Glutamatergic neuron (in vitro differentiated cells): ENCODE measurements at places on chromosomes 7 and 10.

GRCh38 chr10:1174022-1174421 lies 117.8 kb downstream of the WDR37 start:
- DNase-seq, result no peak

GRCh38 chr7:140122965-140123364 lies 53.8 kb downstream of the KDM7A start:
- no peak for DNase-seq

- no peak for DNase-seq
Measured at GRCh38 chr7:135231686-135232085, 2.0 kb upstream of the STRA8 start.

DNA sequence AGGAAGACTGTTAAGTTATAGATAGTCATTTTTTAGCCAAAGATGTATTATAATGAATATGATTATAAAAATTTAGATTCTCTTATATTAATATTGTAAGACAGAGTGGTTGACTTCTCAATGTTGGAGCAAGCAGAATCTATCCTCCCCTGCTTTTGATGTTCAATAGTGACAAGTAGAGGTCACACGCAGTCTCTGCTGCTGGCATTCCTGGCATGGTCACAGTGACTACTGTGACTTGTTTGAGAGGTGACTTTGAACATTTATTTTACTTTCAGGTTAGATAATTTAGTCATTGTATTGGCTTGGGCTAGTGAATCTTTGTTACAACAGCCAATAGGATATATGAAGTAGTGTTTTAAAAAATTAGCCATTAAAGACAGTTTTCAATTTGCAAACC lies 13.7 kb upstream of the CD36 start:
- DNase-seq, result no peak

DNA sequence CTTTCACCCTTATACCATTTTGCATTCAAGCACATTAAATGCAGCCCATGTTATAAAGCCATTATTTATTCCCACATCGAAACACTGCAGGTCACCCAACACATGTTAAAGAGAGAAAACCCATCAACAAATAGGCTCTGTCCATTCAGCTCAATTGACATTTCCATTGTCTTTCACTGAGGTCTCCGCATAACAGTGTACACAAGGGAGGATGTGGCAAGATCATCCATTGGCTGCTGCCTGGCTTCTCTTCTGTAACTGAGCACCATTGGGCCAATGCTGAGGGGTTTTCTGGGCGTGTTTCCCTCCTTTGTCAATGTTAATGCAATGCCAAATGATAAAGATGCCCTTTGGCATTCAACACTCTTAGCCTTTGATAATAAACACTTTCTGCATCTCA lies 278.1 kb upstream of the SP4 start:
- DNase-seq, result no peak

- DNase-seq, result no peak
Measured at GRCh38 chr10:11511321-11511720, 100.1 kb downstream of the USP6NL start.

- DNase-seq, result no peak
Measured at GRCh38 chr7:18144166-18144565, 116.5 kb upstream of the PRPS1L1 start.

DNA sequence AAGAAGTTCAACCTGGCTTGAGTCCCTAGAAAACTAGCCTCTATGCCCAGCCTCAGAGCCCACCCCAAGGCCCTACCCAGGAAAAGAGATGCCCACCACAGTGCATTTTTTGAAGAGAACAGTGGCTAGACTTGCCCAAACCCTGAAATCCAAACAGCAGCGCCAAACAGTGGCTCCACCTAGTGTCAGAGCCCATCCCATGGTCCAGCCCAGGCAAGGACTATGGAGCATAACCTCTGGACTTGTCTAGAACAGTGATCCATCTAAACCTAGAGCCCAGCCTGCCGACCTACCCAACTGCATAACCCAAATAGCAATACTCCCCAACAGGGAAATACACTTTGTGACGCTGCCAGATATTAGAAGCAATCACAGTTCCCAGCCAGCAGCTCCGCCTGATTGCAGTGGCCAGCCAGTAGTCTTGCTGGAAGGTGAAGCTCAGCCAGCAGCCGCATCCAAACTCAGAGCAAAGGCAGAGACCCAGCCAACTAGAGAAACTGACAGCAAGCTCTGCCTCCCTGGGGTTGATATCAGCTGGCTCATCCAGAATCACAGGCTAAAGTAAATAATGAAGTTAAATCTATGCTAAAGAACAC lies 44.5 kb downstream of the HBP1 start:
- DNase-seq, result no peak

GRCh38 chr7:113094517-113095249 lies 8.1 kb upstream of the GPR85 start:
- DNase-seq, result no peak

DNA sequence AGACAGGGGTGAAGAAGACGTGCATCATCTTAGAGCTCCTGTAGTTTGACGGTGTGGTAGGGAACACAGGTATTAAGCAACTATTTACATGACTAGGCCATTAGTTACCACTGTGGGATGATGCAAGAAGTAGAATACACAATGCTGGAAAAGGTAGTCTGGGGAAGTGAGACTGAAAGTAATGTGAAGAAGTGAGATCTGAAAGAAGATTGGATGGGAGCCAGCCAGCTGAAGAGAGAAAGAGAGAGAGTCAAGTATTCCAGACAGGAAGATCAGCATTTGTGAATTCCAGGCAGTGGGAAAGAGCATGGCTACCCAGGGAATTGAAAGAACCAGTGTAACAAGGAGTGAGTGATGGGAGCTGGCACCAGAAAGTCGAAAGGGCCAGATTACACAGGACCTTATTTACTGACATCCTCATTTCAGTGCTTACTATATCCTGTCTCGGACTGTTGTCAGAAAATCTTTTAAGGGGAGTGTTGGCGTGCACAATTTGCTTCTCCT lies 4.0 kb upstream of the CFAP58 start:
- no peak for DNase-seq

DNA sequence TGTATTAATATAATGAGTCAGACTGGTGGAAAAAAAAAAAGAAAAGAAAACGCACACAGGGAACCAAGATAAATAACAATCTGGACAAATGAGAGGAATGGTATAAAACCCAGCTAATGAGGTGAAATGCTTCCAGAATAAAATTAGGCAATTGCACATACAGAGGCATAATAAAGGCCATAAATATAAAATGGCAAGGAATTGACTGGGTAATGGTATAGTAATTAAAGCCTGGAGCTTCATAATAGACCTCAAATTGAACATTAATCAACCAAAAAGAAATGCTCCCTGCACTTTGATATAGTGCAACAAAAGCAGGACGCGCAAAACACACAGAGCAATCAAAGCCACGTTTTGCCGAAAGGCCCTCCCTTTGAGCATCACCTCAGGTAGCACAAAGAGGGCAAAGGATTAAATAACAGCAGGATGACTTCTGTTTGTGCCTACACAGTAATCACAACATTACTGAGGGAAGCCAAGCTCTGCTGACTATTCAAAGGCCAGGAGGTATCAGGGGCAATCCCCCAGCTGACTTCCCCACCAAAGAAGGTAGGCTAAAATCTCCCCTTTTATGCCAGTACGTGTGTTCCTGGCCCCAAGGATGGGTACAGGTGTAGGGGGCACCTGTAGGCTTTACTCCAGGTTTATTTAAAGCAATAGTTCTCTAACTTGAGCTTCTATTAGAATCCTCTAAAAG lies 343.7 kb downstream of the ELMO1 start:
- DNase-seq, result no peak

DNA sequence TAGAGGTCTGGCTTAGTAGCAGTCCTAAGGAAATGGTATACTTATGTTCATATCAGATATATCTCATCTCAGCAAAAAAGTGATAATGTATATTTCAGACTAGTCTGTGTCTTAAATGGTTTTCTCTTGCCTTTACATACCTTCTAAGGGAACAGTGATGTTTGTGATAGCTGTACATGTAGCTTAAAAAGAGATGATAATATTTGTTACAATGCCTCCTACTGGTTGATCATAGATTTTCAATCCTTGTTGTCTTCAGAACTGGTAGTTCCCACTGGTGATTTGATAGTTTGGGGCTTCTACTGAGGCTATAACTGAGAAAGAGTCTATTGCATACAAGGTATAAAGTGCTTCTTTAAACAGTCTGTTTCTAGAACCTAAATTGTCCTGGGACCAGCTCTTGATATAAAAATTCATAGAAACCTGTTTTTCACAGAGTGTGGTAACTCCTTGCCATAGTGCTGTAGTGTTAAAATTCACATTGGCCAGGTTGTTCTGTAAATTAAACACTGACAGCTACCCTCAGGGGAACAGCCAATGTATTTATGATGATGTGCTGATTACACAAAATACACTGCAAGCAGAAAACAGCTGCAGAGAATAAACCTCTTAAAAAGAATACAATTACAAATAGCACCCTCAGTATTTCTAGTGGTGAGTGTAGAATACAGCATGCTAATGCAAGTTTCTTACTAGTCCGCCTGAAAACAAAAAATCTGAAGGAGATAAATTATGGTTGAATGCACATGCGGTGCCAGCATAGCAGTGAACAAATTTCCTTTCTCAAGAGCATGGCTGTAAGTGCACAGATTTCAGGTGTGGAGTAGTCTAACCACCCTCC lies 90.3 kb downstream of the BTRC start:
- no peak for DNase-seq

- no peak for DNase-seq
Measured at GRCh38 chr7:34312624-34313023, 345.4 kb upstream of the NPSR1 start.

- DNase-seq, result no peak
Measured at GRCh38 chr7:112362053-112362650, 88.1 kb upstream of the IFRD1 start.

DNA sequence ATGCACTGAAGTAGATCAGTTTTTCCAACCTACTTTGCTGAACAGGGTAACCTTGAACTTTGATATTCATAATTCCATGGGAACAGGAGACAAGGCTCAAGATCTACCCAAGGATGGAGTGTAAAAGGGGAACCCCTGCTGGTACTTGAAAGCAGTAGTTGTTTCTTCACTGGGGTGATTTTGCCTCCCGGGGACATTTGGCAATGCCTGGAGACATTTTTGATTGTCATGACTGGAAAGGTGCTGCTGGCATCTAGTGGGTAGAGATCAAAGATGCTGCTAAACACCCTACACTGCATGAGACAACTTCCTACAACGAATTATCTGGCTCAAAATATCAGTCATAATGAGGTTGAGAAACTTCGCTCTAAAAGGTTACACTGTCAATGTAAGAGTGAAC lies 214.8 kb upstream of the CTBP2 start:
- DNase-seq, result no peak

DNA sequence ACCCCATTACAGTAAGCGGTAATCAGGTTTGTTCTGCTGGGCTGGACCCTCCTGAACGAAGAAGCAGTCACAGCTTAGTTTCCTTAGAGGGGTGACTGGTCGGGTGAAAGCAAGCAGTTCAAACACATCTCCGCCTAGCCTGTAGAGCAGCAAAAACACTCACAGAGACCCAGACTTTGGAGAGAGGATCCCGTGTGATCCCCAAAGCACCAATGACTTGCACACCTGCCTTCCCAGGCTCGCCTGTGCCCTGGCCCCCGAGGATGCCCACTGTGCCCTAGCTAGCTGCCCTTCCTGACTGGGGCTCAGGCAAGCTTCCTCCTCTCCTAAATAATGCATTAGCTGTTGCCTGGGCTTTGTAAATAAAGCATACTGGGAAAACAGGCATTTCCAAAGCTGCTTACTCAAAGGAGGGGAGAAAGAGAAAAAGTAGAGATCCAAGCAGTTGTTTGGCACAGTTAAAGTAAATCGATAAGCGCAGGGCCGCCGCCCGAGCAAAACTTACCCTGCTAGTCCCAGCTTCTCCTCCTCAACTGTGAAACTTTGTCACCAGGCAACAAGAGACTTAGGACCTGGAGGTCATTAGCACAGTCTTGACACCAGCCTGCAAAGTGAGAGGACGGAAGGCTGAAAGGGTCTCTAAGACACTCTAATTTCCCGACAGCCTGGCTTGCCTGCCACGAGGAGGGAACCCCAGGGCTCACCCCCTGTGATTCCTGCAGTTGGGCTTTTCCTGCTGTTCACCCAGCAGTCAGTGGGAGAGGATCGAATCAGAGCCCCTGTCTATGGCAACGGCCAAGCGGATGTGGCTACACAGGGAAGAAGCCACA lies 4.8 kb downstream of the LRRC18 start:
- DNase-seq, result no peak

GRCh38 chr7:129778770-129779601 lies 167.5 kb downstream of the NRF1 start:
- peak; percentile 69 for DNase-seq

DNA sequence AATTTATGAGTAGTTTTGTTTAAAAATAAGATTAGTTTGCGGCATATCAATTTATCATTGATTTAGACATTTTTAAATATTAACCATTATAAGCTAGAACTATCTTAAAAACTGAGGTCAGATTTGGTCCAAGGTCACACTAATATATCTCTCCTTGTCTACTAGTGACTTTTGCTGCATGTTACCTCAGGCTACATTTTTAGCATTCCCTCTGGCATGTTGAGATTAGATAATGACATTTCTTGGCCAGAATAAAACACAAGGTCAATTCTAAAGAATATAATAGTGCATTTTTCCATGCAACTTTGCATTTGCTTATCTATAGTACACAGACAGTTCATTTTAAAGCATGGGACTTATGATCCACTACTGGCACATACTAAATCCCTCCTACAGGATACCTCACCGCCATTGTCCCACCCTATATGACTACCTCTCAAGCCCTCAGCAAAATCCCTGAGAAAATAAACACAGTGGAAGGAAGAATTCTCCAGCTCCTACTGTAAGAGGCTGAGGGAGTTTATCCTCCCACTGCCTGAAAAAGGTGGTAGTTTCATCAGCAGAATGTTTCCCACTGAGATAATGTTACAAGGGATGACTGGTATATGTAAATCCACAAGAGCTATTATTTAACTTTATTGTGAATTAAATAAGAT lies 816.4 kb downstream of the GRM8 start:
- no peak for DNase-seq

- DNase-seq, result no peak
Measured at GRCh38 chr7:47375121-47375938, 206.6 kb downstream of the TNS3 start.

DNA sequence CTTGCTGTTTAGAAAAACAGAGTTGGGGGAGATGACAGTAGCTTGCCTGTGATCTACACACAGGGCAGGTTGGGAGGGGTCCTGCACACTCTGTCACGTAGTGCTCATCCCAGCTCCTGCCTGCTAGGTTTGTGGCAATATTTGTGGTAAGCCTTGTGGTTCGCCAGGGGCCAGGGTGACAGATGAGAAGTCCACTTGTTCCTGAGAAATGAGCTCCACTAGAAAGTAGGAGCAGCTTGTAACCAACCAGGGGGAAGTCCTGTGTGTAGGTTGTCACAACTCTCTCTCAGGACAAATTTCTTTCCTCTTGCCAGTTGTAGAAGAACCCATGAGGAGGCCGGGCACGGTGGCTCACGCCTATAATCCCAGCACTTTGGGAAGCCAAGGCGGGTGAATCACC lies 147.0 kb downstream of the TCF7L2 start:
- DNase-seq, result no peak

DNA sequence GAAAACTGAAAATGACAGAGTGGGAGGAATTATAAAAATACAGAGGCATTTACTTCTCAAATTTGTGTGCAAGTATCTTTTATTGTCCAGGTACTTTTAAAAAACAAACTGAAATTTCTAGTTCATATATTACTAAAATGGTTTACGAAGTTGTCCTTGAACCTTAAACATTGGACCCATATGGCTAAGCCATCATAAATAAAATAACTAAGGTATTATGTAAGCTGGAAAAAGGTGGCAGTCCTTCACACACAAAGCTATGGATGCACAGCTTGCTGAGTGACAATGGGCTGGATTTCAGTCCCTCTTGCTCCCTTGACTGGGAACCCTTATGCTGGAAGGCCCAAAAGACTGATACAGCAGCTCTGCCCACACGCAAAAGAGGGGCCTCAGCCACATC lies 66.1 kb downstream of the COBL start:
- DNase-seq, result no peak

GRCh38 chr10:79579361-79579760 lies 19.2 kb upstream of the SFTPA2 start:
- DNase-seq, result no peak
